ENCODE measurements at places on chromosomes 16 and 17.

- DNase-seq, result no peak
Measured at GRCh38 chr16:8768283-8768682, 29.2 kb downstream of the TMEM186 start.

- no peak for DNase-seq
Measured at GRCh38 chr16:57145046-57146021, 40.5 kb downstream of the PSME3IP1 start.

DNA sequence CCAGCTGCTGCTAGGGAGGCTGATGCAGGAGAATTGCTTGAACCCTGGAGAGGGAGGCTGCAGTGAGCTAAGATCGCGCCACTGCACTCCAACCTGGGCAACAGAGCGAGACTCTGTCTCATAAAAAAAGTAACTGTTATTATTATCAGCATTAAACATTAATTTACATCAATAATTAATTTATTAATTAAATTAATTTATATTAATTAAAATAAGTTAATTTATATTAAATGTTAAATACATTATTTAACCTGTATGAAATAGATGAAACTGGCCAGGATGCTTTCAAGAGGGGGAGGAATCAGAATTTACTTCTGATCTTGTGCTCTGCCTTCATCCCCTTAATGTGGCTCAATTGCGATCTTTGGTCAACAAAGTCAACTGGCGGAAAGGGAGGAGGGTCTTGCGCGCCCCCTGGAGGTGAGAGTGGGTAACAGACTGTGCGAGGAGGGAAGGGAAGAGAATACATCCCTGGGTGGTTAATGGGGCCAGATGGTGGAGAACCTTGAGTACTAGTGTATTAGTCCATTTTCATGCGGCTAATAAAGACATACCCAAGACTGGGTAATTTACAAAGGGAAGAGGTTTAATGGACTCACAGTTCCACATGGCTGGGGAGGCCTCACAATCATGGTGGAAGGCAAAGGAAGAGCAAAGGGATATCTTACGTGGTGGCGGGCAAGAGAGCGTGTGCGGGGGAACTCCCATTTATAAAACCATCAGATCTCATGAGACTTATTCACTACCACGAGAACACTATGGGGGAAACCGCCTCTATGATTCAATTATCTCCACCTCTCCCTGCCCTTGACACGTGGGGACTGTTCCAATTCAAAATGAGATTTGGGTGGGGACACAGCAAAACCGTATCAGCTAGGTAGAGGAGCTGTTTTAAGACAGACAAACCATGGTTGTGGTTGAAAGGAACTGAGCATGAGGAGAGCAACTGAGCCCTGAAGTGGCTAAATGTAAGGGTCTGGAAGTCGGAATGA lies 15.7 kb upstream of the CPPED1 start:
- DNase-seq, result peak; percentile 45

DNA sequence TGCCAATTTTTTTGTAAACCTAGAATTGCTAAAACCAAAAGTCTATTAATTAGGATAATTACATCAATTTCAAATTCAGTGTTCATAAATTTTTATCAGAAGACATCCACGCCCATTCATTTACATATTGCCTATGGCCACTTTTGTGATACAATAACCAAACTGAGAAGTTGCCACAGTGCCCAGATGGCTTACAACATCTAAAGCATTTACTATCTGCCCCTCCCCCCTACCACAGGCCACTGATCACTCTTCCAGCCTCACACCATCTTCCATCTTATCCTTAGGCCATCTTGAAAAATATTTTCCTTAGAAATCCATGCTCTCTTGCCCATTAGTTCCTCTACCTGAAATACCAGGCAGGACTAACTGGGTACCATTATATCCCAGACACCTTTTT lies 6.3 kb upstream of the PRKAR1A start:
- no peak for DNase-seq

DNA sequence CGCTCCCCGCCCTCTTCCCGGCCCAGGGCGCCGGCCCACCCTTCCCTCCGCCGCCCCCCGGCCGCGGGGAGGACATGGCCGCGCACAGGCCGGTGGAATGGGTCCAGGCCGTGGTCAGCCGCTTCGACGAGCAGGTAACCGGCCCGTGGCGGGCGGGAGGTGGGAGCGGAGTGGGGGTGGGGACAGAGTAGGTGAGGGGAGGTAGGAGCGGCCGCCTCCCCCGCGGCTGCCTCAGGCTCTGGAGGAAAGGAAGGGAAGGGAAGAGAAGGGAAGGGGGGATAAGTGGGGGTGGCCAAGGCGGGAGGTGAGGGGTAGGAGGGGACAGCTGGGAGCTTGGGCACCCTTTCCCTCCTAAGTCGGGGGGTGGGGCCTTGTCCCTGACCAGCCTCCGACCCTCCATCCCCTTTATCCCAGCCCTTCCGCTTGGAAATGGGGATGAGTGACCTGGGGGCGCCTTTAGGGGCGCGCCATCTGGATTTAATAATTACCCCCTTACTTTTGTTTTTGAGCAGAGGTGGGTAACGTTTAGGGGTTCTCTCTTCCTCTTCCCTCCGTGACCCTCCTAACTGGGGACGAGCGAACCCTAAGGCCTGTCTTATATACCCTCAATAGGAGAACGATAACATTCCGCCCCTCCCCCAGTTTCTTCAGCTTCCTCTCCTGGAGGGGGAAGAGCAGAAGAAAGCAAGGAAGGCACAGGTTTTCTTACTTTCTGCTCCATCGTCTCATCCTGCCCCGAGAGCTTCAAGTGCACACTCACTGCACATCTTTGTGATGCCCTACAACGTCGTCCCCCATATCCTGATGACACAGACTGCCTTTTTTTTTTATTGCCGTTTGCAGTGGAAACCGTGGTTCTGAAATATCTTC lies 694 bp downstream of the NF1 start:
- DNase-seq, result no peak

GRCh38 chr16:57957673-57958392 lies 13.1 kb downstream of the CNGB1 start:
- DNase-seq, result no peak

DNA sequence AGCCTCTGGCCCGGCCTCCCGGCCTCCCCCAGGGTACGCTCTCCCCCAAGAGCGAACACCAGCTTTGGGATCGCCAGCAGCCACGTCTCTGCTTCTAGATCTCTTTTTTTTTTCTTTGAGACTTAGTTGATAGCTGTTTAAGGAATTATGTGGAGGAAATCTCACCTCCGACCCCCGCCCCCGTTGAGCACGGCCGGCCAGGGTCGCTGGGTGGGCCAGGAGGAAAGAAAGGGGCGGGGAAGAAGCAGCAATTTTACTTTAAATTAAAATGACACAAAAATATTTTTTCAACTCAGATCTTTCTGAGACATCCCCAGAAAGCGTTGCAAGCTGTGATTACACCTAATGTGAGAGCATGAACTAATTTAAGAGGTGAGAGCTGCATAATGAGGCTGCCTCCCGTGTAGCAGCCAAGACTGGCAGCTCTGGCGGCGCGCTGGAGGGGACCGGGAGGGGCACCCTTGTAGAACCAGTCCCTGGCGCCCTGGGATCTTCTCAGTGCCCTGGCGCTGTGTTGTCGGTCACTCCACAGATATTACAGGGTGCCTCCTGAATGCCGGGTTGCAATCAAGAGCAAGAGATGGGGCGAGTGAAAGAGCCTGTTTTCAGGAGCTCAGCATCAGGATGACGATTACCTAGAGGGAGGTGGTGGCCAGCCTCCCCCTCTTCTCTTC lies 1.9 kb upstream of the CBLN1 start:
- DNase-seq, result no peak

- no peak for DNase-seq
Measured at GRCh38 chr17:58614859-58615459, 76.9 kb downstream of the TEX14 start.

GRCh38 chr16:50434872-50435478 lies 66.2 kb upstream of the BRD7 start:
- no peak for DNase-seq

DNA sequence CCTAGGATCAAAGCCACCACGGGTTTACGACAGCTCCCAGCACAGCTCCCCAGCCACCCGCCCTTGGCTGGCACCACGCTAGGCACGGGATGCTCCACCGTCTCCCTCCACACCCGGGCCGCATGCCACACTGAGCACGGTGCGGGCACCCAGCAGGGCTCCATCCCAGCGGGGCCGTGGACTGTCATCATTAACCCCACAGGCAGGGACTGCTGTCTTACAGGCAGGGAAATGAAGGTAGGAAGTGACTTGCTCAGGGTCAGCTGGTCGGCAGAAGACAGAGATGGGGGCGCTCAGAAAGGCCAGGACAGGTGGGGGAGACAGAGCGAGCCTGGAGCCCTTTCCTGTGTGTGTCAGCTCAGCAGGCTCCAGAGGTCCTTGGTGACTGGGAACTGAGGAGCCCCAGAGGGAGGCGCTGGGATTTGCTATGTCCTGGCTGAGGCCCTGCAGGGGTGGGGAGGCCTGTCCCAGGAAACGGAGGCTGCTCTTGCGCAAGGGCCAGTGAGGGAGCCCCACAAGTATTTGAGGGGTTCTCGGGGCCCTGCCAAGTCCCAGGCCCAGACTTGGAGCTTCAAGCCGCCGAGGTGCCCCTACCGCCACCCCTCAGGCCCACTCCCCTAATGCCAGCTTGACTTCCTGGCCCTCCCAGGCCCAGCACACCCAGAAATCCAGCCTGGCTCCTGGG lies 3.2 kb downstream of the UBALD1 start:
- no peak for DNase-seq

DNA sequence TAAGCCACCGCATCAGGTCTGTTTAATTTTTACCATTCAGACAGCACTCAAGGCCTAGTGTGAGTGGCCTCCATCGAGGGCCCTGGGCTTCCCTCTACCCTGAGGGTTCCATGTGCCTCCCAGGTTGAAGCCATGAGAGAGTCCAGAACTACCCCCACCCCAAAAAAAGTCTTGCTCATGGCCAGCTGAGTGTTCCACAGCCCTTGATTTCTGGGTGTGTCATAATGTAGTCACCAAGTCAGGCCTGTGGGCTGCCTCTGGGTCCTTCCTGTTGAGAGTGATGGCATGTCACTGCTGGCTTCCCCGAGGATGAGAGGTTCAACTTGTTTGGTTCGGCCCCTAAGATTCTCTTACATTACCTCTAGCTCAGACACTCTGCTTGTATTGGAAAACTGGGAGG lies 100.6 kb downstream of the PITPNC1 start:
- no peak for DNase-seq

- DNase-seq, result no peak
Measured at GRCh38 chr17:45093444-45094110, 32.5 kb downstream of the NMT1 start.

GRCh38 chr16:53355064-53355463 lies 79.2 kb upstream of the RBL2 start:
- DNase-seq, result no peak

- DNase-seq, result no peak
Measured at GRCh38 chr16:30623536-30624283, 13.5 kb upstream of the ZNF689 start.

DNA sequence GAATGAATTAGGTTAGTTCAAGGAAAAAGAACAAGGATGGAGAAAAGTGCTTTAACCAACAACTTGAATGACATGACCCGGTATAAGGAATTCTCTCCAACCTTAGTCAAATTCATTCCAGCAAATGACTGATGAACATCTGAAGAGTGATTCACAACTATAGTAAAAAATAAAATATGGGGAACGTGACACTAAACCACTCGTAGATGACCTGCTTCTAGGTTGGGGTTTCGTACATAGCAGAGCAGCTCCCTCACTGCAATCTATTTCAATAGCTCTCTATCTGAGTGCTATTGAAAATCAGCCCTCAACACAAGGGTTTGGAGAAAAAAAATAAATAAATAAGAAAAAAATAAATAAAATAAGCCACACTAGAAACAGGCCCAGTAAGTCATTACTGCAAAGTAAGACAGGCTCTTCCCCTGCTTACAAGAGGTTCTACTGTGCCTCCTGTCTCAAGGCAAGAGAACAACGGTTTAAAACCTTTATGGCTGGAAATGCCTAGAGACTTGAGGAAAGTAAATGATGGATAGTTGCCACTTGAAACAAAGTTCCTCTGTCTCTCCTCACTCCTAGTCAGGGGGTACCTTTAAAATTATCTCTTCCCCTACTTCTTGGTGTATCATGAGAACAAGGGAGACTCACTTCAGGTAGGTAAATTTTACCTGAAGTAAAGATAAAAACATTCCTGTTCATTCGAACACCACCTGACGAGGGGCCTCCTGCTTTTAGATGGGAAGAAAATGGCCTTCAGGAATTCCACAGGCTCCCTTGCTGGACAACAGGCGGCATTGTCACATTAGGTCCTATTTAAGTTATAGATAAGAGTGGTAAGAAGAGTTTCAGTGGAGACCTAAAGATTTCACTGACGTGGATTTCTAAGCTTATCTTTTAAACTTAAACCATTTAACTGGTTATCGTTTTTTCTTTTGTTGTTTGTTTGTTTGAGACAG lies 20.5 kb downstream of the COG7 start:
- DNase-seq, result no peak

DNA sequence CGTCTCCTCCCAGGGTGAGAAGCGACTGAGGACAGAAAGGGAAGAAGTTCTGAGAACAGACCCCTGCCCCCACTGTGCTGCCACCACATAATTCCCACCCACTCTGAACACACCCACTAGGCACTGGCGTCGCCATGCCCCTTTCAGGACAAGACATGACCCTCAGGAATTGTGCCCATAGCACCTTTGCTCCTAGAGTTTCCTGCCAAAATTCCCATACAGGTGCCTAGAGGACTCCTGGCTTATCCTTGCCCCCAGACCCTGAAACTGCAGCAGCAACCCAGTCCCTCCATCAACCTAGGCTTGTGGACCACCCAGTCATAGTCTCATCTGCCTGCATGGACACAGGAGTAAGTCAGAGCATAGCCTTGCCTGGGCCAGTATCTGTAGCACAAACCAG lies 157.7 kb upstream of the ZNF267 start:
- no peak for DNase-seq

DNA sequence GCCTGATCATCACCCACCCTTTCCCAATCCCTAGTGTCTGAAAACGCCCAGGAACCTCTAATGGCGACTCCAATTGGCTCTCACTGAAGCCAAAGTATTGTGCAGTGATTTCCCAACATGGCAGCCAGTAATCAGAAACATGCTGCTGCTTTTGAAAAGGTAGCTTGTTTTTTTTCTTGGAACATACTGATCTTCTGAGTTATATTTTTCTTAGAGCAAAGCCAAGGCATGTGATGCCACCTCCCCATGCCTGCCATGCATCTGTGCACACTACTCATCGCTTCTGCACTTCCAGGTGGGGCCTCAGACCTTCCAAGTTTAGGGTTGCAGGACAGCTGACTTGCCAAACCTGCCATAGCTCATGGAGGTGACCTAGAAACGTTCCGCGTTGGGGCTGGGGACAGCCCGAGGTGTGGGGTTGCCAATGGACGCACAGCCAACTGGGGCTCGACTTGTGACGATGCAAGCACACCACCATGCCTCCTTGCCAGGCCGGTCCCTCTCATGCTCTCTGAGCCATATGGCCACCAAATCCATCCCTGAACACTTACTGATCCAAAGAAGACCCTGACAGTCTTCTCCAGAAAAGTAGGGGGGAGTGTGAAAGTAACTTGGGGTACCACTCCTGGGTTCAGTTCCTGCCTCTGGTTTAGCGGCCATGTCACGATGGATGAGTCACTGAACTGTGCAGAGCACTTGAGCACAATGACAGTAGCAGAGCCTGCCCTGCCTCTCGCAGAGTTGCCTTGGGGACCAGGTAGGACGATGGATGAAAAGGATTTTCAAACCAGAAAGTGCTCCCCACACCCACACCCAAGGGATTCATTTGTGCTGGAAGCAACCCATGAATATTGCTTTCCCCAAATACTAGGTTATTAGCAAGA lies 155.7 kb downstream of the CCDC182 start:
- DNase-seq, result no peak

GRCh38 chr17:17966399-17966798 lies 5.8 kb downstream of the TOM1L2 start:
- DNase-seq, result no peak

Data from hematopoietic multipotent progenitor cell (in vitro differentiated cells).